ENCODE measurements at places on chromosomes 16 and 17.
A peak's percentile ranks its signal among the peaks of the same experiment; 100 is the strongest.

GRCh38 chr16:15682105-15682570, 32.1 kb downstream of the NDE1 start:
- DNase-seq: peak; percentile 54

GRCh38 chr16:4137438-4137837, 21.2 kb upstream of the ADCY9 start:
- DNase-seq: no peak

DNA sequence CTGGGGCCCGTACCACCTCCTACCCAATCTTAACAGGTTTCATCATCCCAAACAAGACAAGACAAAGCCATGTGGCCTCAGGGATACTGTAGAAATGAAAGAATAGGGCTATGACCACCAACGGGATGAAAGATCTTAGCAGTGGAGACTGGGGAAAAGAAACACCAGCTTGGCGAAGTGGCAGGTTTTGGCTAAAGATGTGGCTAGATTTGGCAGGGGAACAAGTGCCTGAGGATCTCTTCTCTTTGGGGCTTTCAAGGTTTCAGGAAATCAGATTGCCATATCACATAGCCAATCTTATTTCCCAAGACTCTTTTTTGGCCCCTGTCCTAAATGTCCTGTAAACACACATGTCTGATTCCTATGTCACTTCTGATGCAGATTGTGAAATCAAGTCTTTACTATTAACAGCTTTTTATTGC, 6.9 kb downstream of the KRT24 start:
- no peak for DNase-seq

DNA sequence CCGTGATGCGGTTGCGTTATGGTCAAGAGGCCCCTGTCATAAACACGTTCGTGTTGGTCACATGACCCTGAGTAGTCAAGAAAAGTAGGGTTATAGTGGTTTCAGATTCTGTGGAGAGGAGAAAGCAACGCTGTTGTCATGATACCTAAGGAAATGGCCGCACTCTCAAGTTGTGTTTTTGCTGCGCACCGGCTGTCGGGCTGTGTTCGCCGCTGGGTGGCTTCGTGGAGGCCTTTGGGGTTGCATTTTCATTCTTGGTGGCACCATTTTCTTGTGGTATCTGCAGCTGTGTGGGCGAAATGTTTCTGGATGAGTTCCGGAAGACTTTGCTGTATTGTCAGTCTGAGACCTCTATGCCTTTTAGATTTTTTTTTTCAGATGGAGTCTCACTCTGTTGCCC, 35.0 kb downstream of the DEF8 start:
- no peak for DNase-seq

DNA sequence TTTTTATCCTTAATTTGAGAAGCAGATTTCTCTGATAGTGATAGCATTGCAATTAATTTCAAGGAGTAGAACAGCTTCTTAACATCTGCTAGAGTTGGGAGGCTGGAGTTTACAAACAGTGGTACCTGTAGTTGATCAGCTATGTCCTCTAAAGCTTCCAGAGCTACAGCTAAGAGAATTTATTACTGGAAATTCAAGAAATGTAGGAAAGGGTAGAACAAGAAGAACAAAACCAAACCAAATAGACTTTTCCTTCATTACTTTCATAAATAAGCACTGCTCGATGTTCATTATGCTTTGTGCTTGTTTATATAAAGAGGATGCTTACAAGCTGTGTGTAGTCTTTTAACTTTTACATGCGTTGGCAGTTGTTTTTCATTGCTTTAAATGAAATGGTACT, 333.6 kb upstream of the TBX2 start:
- DNase-seq: no peak

- no peak for DNase-seq
Observed at GRCh38 chr16:90020260-90020837, 1.1 kb upstream of the DBNDD1 start.

GRCh38 chr17:2792366-2793169, 3.7 kb upstream of the RAP1GAP2 start:
- peak; percentile 49 for DNase-seq

DNA sequence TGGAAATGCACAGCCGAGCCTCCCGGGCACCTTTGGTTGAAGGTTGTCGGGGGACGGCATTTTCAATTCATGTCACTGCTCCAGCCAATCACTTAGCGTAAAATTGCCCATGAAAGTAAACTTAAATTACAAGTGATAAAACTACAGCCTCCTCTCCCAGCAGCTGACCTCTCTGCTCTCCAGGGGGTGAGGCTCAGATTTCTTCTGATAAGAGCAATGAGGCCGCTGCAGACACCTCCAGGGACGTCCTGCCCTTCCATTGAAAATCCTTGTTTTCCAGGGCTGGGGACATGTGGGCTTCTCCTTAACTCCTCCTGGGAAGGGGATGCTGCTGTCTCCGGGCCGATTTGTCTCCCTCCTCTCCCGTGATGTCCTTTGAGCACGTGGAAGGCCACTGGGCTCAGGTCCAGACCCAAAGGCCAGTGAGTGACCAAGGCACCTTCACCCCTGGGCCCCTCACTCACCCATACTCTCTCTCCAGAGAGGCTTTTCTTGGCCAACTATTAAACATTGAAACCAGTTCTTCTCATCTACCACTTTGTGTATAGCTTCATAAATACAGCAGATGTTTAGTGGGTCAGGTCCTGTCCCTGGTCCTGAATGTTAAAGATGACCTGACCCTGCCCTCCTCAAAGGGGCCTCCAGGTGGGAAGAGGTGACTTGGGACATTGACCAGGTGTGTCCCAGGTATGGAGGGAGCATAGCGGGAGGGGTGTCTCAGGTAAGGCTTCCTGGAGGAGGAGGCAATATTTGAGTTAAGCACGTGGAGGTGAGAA, 52.3 kb downstream of the MGAT5B start:
- no peak for DNase-seq

DNA sequence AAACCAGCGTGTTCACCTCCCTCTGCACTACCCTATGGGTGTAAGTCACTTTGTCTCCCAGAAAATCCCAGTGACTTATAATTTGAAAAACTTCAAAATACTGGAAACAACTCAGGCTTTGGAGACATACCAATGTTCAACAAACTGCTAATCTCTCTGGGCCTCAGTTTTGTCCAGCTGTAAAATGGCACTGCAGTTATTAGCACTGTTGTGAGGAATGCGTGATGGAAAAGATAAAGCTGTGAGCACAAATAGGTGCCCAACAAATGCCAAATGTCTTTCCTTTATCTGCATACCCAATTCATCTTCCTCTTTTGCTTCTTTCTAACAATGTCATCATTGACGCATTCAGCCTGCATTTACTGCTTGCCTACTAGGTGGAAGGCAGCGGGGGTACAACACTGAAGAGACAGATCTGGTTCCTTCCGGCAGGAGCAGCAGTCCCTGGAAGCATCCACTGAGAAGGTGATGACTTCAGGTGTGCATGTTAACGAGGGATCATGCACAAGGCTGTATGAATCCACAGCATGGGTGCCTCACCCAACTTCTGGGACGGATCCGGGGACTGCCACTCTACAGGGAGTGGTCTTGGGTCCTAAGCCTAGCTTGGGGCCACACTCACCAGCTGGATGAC, 63.4 kb downstream of the CYTH1 start:
- no peak for DNase-seq

DNA sequence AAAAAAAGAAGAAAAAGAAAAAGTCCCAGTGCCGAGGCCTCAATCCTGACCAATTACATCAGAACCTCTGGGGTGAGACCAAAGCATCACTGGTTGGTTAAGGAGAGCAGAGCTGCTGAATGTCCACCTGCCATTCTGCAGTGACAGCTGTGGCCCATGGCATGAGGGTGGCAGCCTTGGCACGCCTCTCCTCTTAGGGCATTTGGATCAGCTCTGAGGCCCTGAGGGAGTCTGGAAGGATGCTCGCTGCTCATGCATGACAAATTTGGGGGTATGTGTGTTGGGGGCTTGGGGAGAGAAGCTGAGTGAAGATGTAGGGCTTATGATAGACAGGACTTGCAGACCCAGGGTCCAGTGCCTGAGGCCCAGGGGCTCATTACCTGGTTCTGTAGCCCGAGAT, 26.3 kb downstream of the MYLK3 start:
- no peak for DNase-seq

DNA sequence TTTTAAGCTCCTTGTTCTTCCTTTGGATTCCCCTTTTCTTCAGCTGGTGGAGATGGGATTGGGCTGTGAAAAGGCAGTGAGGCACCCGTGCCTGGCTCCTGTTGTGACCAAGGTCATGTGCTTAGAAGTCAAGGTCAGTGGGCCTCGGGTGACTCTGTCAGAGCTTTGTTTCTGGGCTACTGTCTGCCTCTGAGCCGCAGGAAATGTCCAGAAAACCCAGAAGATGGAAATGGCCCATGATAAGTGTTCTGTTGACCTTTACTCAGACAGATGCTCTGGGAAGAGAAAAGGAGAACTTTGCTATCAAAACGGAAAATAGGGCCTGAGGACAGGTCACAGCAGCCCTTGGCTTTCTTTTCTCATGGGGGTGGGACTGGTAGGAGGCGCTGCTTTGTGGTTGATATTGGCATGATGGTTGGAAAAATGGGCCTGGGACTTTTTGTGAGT, 2.9 kb downstream of the ABCC1 start:
- DNase-seq: no peak

DNA sequence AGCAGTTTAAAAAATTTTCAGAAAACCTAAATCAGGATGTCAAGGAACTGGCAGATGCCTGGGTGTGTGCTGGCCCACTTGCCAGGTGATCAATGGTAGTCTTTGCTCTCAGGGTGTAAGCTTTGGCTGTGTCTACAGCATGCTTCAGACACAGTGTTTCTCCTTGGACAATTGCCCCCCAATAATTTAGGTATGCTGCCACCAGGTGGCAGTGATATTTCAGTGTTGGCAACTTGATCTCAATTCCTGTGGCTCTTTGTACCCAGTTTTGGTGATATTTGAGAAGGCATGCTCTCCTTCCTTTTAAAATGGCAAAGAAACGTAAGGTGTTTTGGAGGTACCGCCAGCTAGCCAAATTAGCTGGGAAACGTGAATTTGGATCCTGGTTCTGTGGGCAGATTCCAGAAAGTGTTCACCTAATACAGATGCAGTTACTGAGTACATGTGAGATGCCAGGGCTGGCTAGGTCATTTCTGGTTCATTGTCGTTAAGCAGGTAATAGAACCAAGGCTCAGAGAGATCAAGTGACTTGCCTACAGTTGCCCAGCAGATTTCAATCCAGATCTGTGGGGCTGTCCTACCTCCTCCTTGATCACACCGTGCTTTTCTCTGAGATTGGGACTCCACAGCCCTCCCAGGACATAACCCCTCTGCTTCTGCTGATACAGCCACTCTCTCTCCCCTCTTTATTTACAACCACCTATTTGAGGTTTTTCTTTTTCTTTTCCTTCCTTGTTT, 155.6 kb upstream of the PLCG2 start:
- DNase-seq: peak; percentile 72

DNA sequence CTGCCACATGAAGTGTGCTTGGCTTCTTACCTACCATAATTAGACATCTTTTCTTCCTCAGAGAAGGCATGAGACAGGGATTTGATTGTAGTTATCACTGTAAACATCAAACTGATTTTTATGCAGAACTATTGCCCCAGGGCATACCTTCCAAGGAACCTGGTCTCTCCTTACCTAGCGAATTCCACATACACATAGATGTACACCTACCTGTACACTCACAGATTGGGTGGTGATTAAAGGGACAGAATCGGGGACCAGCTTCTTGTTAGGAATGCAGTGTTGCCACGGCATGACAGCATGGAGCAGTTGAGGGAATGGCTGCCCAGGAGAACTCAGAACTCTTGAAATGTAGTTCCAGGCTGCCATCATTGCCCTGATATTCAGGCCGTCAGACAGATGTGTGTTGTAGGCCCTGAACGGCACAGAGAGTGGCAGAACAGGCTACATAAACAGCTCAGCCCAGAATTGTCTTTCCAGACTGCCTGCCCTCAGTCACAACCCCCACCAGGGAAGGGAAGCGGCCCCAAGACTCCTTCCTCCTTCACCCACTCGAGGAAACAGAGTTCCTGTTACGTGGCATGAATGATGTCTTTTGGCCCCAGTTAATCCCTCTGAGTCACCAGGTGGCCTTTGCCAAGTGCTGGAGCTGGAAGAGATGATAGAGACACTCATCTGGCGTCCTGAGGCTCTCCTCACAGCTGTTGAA, 17.8 kb upstream of the NAGLU start:
- no peak for DNase-seq

DNA sequence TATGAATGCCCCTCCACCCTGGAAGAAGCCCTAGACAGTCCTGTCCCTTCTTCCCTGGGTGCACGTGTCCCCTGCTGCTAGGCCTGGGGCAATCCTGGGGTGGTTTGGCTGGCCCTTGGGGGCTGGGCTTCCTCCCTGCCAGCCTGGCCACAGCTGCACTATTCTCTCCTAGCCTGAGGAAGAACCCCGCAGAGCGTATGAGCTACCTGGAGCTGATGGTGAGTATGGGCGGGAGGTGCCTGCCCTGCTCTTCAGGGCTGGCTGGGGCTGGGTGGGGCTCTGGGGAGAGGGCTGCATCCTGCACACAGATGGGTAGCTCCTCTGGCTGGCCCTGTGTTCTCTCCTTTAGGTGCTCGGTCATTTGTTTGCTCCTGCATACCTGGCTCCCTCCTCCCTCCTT, 28.8 kb downstream of the MAP2K3 start:
- DNase-seq: no peak

GRCh38 chr17:3955673-3955988, 8.6 kb downstream of the ATP2A3 start:
- no peak for DNase-seq

- DNase-seq: no peak
Observed at GRCh38 chr16:67448580-67448979, 17.7 kb downstream of the HSD11B2 start.

Measured in activated naive CD4-positive, alpha-beta T cell treated with anti-CD3 and anti-CD28 coated beads, Interleukin-2, amount 10 ng/mL, durations not matched to agents 7 days and 5 days (primary cell).